ENCODE measurements at places on chromosomes 5 and 9.

GRCh38 chr5:59769041-59769360, 124.5 kb downstream of the PDE4D start:
- no peak for DNase-seq

- no peak for DNase-seq
These were observed 137.3 kb downstream of the SEMA6A start for GRCh38 chr5:116437351-116437705.

DNA sequence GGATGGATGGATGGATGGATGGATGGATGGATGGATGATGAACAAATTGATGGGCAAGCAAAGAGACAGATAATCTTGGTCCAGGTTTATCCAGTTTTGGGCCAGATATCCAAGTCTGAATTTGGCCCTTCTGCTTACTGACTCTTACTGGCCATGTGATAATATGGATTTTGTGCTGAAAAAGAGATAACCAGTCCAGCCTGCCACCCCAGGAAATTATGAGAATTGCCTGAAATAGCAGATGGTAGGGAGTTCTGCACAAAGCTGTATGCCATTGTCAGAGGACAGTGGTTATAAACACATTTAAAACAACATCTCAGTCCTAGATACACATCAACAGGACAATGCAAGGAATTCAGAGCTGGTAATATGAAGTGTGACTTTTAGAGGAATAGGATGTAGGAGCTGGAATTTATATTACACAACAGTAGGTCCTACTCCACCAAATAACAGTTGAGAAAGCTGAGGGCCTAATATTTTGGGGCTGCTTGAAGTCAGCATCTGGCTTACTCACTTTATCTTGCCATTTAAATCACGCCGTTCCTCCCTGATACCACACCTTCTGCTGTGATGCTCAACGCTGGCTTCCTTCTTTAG, 9.0 kb upstream of the FAT2 start:
- DNase-seq, result no peak

DNA sequence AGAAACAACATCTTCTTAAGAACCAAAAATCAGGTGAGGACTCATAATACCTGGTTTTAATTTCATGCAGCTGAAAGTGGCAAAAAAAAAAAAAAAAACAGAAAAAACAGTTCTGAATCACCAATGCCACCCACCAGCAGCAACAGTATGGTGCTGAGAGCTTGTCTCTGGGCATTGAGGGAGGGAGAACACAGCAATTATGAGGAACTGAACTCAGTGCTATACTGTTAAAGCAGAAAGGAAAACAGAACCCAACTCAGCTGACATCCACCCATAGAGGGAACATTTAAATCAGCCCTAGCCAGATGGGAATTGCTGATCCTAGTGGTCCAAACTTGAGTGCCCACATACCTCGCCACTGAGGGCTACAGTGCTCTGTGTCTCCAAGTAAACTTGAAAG, 657.9 kb downstream of the ACTL7B start:
- DNase-seq, result no peak

DNA sequence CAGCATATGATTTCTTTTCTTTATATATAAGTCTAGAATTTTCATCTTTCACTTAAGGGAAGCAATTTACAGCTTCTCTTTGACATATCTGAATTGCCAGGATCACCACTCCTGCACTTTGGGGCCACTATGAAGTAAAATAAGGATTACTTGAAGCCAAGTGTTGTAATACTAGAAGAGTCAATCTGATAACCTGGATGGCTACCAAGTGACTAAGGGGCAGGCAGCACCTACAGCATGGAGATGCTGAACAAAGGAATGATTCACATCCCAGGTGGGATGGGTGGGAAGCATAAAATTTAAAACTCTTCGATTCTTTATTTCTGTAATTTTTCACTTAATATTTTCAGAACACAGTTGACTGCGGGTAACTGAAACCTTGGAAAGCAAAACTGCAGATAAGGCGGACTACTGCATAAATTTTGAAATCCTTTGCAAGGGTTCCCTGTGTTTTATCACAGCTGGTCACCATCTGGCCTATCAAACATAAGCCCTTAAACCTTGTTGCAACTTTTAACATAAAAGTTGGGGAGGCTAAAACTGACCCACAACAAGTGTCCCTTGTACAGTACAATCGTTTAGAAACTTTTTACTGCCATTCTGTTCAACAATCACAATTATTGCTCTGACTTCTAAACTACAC, 31.2 kb downstream of the NR3C1 start:
- no peak for DNase-seq

DNA sequence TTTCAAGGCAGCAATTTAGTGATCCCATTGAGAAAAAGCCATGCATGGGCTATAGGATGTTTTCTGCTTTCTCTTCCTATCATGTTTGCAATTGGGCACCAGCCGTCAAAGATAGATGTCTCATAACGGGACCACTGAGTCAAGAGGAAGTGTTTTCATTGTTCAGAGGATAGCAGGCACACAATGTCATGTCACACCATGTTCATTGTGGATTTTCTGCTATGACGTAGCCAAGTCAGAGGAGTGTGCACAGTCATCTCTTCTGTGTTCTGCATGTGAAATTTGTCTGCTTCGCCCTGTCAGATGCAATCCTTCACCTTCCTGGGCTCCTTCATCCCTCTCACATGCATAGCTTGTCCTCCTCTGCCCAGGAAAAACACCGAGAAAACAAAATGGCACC, 106.0 kb downstream of the CD180 start:
- no peak for DNase-seq

DNA sequence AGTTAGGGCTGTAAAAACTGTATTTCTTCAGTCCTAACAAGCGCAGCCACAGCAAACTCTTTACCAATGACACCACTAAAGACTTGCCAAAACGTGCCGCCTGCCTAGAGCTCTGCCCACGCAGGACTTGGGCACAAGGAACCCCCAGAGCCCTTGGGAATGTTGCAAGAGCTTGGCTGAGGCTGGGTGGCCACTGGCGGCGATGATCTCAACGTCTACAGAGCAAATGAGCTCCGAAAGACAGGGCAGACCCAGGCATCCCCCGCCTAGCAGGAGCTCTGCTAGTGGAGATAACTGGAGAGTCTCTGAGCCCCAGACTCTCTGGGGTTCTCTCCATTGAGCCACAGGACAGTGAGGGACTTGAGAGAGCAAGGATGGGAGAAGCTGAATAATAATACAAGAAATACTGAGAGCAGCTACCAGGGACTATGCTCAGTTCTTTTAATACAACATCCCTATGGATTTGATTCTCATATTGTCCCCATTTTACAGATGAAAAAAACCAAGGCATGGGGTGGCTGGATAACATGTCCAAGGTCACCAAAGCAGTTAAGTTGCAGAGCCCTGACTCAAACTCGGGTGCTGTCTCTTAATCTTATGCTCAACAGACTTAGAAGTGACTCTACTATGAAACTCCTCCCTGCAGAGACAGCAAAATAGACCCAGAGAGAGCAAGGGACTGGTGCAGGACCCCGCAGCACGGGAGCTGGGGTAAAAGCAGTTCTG, 32.5 kb downstream of the SHB start:
- DNase-seq, result no peak

- DNase-seq, result no peak
These were observed 352.7 kb upstream of the GRAMD2B start for GRCh38 chr5:126070481-126070880.

GRCh38 chr5:73095564-73096238, 24.7 kb upstream of the TMEM171 start:
- DNase-seq, result no peak

GRCh38 chr5:76972689-76973088, 19.8 kb downstream of the CRHBP start:
- no peak for DNase-seq

DNA sequence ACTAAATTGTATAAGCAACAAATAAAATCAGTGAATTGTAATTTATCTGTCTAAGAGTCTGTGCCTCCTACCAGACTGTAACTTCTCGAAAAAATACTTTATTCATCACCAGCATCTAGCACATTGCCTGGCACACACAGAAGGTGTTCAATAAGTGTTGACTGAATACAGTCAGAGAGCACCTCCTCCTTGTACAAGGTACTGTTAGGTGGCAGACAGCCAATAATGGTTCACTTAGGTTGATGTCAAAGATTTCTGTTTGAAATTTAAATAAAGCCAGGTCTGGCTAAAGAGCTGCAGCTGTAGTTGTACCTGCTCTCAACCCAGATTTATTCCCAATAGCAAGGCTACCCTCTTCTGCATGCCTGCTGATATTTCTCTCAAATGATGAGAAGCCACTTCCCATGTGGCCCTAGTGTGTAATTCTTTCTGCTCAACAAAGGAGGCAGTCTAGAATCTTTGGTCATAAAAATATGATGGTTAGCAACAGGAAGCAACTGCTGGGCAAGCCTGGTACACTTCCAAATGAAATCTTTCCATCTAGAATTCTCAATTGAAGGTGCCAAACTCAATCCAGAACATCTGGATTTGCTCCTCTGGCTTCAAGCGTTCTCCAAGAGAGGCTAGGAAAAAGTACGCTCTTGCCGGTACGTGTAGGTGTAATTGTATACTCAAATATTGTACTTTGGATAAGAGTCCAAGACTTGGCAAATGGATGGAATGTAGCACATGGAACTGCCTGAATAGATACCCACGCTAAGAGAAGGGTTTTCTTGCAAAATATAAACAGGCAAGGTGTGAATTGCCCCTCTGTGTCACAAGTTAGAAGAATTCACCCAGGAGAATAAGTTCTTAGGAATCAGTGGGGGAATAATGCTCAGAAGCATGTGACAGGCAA, 95.6 kb downstream of the NR6A1 start:
- DNase-seq, result no peak

- DNase-seq, result no peak
These were observed 222.8 kb upstream of the KLF4 start for GRCh38 chr9:107712390-107712789.

GRCh38 chr5:107616213-107616612, 54.5 kb downstream of the EFNA5 start:
- DNase-seq, result no peak

DNA sequence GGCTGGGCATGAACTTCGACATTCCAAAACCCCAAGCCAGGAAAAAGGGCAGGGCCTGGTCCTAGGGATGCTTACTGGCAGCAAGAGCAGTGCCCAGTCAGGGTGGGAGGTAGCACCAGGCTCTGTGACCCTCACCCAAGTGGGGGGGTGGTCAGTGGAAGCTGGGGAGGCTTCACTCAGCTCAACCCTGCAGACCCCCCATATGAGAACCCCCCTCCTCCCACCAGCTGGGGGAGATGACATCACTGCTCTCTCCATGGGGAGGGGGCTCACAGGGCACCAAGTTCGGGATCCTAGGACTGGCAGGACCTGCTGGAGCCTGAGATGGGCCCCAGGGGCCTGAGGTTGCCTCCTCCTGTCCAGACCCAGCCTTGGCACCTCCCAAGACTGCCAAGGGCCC, 4.7 kb downstream of the DNLZ start:
- no peak for DNase-seq

DNA sequence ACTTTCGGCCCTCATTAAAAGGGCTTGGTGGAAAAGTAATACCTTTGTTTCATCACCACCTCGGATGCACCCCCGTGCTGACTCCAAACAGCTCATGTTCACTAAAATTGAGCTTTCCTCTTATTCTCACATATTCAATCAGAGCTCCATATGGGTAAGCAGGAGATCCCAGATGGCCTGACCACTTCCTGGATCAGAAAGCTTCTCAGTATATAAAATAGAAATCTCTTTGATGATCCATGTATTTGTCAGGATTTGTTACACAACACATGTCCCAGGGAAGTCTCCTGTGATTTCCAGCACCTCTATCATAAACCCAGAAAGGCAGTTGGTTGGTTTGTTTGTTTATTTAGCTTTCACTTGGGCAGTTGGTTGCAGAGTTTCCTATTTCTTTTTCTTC, 402.0 kb downstream of the MLLT3 start:
- no peak for DNase-seq

DNA sequence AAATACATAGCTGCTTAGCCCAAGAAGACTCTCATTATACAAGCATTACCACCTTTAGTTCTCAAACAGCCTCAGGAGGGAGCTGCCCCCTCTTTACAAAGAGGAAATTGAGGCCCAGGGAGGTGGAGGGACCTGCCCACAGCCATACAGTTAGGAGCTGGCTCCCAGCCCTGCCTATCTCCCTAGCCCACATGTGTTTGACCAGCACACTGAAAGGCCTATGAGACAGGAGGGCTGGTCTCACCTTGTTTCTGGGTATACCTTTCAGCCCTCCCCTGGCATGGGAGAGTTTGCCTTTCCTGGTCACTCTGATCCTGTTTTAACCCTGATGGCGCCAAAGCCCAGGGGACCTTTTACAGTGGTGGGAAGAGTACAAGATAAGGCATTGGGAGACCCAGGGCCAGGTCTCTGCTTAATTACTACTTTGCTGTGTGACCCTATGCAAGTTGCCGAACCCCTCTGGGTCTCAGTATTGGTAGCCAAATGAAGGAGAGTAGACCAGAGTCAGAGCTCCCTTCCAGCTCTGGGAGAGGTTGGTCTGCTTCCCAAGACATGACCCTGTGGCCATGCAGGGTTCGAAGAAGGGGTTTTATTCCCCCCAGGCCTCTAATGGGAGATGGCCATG, 60.9 kb upstream of the RPL26L1 start:
- no peak for DNase-seq

Measured in putamen (tissue), 1 donor.